Right lung (tissue), 10 donors: ENCODE measurements at places on chromosomes 4 and X. TPM values are rescaled to one million over a fixed set of nuclear protein-coding genes. Genes with fewer than 3 reads are reported as not detected.

GRCh38 chrX:100731441-100732281 lies at the start of gene SYTL4:
TSS of gene SYTL4 (minus strand) at chrX:100732121. CDS start at chrX:100702037, 30,084 bp downstream.
- no peak for DNase-seq

GRCh38 chrX:31071262-31071661 lies 579 bp downstream of the FTHL17 start:
- DNase-seq = no peak

- DNase-seq = no peak
These were observed 154.5 kb upstream of the GALNT7 start for GRCh38 chr4:173014113-173014558.

DNA sequence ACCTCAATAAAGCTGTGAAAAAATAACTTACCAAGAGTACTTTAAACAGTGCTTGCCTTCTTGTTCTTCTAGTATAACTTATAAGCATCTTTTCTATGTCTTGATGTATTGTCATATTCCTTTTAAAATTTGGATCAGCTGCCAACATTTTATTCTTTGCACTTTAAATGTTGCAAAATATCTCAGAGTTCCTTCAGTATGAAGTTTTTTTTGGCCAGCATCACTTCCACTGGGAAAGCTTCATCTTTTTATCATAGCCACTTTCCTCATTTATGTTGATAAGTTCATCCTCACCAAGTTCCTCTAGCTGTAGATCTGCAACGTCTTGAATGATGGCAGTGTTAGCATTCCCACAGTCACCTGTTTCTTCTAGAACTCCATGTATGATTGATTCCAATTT lies 24.2 kb downstream of the CXorf58 start:
- no peak for DNase-seq

DNA sequence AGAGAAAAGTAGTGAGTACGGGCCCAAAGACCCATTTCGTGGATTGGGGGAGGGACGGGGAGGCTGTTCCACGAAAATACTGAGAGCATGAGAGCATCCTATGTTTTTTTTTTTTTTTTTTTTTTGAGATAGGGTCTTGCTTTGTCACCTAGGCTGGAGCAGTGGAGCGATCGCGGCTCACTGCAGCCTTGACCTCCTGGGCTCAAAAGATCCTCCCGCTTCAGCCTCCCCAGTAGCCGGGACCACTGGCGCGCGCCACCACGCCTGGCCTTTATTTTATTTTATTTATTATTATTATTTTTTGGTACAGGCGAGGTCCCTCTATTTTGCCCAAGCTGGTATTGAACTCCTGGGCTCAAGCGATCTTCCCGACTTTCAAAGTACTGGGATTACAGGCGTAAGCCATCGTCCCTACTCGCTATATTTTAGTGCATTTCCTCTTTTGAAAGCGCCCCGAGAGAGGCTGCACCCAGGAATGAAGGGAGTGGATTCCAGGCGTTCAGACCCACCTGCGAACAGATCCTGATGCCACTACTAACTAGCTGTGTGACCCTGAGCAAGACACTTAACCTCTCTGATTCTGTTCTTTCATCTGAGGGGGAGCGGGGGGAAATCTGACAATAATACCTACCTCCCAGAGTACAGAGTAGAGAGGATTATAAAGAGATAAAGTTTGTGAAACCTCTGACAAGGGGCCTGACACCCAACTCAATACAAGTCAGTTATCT lies 5.4 kb upstream of the MSX1 start:
- DNase-seq = no peak

GRCh38 chr4:84994280-84994679 lies 27.8 kb upstream of the WDFY3 start:
- no peak for DNase-seq

- DNase-seq = no peak
These were observed 141.6 kb downstream of the LARP7 start for GRCh38 chr4:112778520-112778919.

DNA sequence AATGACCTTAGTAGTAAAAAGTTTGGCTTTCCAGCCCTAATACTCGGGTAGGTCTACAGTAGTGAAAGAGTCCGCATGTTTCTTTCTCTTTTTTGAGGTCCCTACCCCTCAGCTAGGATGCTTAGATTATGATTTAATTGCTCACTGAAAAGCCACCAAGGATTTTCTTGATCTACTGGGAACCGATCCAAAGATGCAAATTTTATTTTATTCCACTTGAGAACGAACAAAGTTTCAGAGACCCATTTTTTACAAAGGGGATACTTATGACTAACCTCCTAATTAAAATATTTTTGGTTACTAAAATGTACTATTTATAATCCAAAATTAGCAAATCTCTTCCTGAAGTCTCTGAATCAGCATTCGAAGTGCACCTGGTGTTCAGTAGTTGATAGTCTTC lies 14.3 kb upstream of the PDHA2 start:
- no peak for DNase-seq

DNA sequence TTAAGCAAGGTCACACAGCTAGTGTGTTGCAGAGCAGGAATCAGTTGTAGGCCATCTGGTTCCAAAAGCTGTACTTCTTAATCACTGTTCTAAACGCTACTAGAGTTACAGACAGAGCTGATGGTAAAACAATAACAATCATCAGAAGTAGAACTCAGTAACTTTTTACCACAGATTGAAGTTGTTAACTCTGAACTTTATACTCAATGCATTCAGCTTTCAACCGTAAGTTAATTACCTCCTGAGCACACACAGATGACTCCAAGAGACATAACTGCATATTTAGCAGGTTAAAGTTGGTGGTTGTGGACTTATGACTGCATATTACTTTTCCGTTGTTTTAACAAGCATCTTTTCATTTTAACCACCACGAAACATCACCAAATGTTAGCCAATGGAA lies 127.3 kb downstream of the PRSS12 start:
- no peak for DNase-seq

DNA sequence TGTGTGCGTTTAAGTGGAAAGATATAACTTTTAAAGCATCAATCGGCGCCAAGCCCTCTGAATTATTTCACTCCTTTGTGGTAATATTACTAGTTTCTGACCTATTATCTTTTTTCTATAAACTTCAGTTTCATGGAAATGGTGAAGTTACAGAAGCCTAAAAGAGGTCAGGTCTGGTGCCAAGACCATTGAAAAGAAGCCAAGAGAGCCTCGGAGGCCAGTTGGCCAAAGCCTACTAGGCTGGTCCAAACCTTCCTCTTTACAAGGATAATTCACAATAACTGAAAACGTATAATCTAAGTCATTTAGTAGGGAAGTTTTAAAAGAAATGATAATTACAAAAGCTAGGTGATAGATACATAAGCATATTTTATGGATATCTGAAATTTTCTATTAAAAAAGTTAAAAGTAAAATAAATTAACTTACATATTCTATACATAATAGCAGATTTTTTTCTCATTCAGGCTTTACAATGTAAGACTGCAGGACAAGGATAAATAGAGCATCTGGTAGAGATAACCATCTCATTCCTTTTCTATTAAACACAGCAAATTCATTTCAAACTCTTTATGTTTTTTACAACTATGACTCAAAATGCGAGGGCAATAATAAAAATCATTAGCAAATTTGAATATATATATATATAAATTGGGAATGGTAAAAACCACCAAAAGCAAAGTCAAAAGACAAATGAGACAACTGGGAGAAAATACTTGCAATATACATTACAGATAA lies 49.2 kb downstream of the WDFY3 start:
- no peak for DNase-seq

DNA sequence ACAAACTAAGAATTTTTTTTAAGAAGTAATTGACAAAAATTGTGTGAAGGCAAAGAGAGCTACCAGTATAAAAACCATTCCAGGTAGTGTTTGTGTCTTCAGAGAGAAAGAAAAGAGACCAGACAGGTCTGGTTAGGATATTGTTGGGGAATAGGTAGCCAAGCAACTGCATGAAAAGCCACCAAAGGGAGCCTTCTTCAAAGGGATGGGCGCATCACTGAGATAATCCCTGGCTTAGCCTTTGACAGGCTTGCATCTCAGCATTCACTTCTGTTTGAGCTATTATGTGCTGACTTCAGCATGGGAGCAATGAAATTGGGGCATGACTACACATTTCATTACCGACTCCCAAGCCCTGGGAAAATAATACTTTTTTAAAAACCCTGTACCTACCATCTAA lies 496.6 kb downstream of the IL1RAPL1 start:
- DNase-seq = no peak

DNA sequence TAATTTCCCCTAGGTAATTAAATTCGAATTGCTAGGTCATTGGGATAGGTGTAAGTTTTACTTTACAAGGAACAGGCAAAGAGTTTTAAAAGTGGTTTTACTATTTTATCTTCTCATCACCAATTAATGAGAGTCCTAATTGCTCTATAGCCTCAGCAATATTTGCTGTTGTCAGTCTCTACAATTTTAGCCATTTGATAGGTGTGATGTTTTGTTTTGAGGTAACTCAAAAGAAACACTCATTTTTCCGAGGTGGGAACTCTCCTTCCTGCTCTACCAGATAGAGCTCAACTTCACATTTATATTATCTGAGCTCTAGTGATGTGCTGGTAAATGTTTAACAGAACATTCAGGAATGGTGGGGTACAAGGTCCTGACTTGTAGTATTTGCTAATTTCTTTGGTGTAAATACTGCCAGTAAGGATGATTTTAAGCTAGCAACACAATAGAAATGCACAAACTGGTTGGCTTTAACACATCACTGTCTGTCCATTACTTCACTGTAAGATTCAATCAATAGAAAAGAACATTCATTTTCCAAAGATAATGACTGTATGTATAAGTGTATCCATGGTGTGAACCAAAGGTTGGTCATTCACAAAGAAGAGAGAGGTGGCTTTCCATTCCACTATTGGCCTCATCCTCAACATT lies 62.7 kb downstream of the LDB2 start:
- DNase-seq = no peak

HTRA3 gene
- 9.0 TPM for polyA plus RNA-seq

HAUS7 gene
- polyA plus RNA-seq = 33.7 TPM

USP17L21 gene
- not detected for polyA plus RNA-seq

PJA1 gene
- polyA plus RNA-seq = 89.6 TPM

TMPRSS11A gene
- polyA plus RNA-seq = 0.04 TPM

ANXA5 gene
- polyA plus RNA-seq = 789 TPM

ZCCHC13 gene
- not detected for polyA plus RNA-seq

EPHA5 gene
- 0.03 TPM for polyA plus RNA-seq

CTAG1B gene
- not detected for polyA plus RNA-seq
